ENCODE measurements at places on chromosomes 1 and 21.

DNA sequence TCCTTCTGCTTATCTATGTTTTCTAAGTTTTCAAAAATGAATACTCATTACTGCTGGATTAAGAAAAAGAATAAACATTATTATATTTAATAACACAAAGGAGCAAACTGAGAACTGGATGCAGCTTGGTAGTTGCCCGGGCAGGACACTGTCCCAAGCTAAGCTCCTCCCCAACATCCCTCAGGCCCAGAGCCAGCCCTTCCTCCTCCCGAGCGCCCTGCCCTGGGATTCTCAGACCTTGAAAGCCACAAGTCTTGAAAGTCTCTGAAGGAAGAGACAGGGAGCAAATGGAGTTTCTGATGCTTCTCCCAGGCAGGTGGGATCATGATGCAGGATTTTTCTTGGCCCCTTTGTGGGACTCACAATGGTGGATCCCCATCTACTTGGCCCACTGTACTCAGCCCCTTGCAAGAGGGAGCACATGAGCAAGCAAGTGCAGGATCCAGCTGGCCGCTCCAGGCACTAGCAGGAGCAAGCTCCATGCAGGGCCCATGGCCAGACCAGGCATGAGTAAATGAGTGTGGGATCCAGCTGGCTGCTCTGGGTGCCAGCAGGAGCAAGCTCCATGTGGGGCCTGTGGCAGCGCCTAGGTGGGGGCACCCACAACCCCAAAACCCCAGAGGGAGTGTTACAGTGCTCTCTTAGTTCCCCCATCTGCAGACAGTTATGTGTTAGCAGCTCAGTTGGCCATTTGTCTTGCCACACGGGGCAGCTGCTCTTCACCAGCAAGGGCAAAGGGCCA, 32.1 kb upstream of the RAB4A start:
- no peak for DNase-seq

- no peak for DNase-seq
Observed at GRCh38 chr1:228168563-228169270, 3.1 kb downstream of the IBA57 start.

GRCh38 chr21:34754690-34755647, 86.2 kb downstream of the CLIC6 start:
- DNase-seq: no peak

GRCh38 chr21:41580758-41581554, 73.0 kb upstream of the TMPRSS2 start:
- DNase-seq: no peak

- DNase-seq: no peak
Observed at GRCh38 chr1:164433141-164433817, 125.7 kb upstream of the PBX1 start.

DNA sequence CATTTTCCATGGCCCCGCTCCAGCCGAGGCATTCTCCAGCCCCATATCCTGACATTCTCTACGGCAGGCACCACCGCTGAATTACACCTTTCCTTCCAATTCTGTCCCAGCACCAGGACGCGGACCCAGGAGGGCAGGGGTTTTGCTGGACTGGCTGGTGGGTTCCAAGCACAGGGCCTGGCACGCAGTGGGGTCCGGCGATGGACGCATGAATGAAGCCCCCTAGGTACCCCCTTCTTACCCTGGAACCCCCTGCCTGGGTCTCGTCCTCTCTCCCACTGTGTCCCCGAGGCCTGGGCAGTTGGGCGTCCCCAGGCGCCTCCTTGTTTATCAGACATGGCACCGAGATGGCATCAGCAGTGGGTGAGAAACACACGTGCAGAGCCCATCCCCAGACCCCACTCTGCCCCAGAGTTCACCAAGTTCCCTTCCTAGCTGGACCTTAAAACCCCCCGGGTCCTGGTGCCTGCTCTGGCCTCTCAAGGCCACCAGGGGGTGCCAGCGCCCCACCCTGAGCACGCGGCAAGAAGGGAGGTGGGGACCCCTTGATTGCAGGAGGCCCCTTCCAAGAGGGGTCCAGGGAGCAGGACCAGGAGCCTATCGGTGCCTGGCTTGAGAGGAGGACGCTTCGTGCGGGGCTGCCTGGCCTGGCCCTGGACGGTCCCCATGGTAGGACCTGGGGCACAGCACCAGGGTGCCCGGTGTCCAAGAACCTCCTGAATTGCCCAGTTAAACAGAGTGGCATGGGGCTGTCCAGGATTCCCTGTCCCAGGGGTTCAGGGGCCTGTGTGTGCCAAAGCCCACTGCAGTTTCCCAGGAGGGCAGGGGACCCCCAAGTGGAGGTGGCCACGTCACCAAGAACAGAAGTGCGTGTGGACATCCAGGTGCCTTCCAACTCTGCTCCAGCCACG, 46.1 kb downstream of the MEGF6 start:
- no peak for DNase-seq

GRCh38 chr1:101392552-101392951, 155.7 kb downstream of the S1PR1 start:
- DNase-seq: no peak

DNA sequence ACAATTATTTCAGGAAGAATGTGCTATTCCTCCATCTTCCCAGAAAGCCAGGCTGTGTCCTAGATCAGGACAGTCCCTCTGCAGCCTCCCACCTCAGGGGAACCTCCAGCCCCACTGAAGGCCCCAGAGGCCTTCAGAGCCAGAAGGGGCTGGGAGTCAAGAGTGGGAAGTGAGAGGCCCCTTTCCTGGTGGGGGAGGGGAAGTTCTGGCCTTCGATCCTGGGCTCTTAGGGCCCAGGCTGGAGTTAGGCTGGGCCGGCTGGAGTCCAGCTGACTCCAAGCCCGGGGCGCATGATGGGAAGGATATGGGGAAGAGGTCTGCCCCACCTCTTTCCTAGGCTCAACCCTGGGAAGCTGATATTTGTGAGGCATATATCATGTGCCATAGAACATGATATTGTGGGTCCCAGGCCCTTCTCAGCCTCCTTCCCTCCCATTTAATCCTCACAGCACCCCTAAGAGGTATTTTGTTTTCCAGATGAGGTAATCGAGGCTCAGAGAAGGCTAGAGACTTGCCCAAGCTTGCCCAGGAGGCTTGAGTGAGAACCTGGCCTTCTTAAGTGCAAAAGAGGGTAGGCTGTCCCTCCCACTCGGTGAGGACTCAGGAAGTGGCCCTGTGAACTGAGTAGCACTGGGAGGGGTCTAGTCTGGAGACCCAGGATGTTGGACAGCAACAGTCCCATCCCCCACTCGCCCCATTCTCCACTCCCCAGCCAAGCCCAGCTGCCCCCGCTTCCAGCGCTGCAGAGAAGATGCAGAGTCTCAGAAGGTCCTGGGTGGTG, 18.6 kb upstream of the HSPG2 start:
- no peak for DNase-seq

- DNase-seq: peak; percentile 81
Observed at GRCh38 chr1:200448034-200448762, 38.4 kb upstream of the ZNF281 start.

DNA sequence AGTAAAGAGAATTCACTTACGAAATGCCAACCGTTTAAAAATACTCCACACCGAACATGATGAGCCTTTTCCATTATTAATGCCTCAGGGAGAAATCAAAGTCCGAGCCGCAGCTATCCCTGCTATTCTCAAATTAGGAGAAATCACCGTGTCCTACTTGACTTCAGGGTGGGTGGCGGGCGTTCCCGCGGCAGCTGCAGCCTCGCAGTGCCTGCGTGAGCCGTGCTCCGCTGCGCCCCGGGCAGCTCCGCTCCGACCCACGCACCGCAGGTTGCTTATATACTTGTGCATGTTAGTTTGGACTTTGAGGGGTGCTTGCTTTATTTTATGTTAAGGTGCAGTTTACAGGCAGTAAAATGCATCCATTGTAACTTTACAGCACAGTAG, 35.6 kb upstream of the PCBP3 start:
- no peak for DNase-seq

DNA sequence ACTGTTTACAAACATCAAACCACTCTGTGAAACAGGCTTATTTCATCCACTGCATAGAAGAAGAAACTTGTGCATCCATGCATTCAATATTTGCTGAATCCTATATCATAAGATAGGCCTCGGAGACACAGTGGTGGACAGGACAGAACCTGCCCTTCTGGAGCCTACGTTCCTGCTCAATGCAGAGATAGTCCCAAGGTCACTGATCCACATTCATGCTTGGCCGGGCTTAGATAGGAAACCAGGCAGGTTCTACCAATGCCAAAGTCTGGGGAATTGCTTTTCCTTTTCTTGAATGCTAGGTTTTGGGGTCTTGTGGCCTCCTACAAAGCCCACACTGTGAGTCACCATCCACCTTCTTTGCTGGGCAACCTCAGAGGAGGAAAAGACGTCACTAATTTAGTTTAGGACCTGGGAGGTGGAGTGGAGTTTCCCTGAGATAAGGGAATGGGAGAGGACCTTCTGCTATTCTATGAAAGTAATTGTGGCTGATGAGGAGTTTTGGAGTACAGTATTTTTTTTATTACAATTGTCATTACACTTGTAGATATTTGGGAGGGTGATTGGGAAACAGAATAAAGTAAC, 99.7 kb upstream of the CD34 start:
- no peak for DNase-seq

- no peak for DNase-seq
Observed at GRCh38 chr1:4001461-4001860, 101.4 kb upstream of the C1orf174 start.

DNA sequence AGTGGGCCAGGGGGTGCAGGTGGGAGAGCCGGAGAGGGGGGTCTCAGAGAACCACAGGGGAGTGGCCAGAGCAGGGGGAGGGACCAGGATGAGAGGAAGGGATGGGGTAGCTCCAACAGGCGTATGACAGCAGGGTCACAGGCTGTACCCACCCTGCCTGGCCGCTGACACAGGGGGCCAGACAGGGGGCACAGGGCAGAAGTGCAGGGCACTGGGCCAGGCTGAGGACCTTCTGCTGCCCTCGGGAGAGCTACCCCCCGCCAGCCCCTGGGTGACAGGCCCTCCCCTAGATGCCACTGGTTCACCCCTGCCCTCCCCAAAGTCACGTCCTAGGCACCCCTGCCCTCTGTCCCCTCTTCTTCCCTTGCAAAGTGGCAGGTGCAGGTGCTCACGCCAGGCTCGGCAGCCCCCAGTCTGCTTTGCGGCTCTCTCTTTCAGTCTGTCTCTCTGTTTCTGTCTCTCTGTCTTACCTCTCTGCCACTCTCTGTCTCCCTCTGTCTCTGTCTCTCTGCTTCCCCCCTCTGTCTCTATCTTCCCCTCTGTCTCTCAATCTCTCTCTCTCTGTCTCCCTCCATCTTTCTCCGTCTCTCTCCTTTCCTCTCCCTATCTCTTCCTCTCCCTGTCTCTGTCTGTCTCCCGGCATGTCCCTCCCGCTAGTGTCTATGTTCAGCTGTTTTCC, 48.5 kb downstream of the WNT9A start:
- DNase-seq: no peak

DNA sequence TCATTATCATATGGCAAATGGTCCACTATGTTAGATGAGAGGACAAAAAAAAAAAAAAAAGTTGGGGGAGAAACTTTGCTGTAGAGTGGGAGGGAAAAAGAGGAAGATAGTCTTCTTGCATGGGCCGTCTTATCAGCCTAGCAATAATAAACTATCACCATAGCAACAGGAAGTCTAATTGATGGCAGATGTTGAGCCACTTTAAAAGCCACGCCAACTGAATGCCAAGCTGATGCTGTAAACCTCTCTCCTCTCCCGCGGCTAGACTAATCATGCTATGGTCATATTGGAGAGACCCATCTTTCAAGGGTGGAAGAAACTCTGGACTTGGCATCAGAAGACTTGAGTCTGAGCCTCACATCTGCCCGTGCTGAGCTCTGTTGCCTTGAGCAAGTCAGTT, 122.2 kb upstream of the HOOK1 start:
- DNase-seq: no peak

- DNase-seq: no peak
Observed at GRCh38 chr1:207805841-207806421, 54.1 kb downstream of the CD46 start.

DNA sequence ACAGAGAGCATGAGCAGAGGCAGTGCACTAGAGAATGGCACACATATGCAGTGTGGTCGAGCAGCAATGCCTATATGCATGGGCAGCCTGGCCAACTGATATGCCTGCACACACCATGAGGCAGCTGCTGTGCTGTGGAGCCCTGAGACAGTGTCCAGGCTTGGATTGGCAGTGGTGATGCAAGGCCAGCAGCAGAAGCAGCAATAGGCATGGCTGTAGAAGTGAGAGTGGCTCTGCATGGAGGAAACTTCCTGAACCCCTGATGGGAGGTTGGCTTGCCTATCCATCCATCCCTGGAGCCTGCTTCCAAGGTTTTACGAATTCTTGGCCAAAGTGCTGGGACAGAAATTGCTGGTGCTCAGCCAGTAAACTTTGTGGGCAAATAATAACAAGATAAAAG, 89.7 kb downstream of the DIRAS3 start:
- DNase-seq: no peak

DNA sequence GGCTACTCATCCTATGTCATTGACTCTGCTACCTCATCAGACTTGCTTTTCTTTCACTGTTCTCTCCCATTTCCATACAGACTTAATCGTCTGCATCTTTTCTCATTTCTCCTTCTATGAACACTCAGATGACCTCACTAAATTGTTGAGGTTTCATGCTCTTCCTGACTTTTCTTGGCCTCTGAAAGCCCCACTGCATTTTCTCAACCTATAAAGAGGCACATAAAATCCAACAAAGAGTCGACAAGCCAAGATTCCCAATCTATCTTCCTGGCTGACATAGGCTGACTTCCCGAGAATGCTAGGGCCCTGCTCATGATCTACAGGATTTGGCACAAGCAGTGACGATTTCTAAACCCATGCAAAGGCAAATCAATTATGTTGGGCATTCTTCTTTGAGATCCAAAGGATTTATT, 280.8 kb upstream of the DPYD start:
- no peak for DNase-seq

Data from GM12878 (cell line).